Activated B cell treated with CpG ODN at 0.5 μM for 24 hours (primary cell): ENCODE measurements at places on chromosomes 16 and 17. TPM values are rescaled to one million over a fixed set of nuclear protein-coding genes. Genes with fewer than 3 reads are reported as not detected.

DNA sequence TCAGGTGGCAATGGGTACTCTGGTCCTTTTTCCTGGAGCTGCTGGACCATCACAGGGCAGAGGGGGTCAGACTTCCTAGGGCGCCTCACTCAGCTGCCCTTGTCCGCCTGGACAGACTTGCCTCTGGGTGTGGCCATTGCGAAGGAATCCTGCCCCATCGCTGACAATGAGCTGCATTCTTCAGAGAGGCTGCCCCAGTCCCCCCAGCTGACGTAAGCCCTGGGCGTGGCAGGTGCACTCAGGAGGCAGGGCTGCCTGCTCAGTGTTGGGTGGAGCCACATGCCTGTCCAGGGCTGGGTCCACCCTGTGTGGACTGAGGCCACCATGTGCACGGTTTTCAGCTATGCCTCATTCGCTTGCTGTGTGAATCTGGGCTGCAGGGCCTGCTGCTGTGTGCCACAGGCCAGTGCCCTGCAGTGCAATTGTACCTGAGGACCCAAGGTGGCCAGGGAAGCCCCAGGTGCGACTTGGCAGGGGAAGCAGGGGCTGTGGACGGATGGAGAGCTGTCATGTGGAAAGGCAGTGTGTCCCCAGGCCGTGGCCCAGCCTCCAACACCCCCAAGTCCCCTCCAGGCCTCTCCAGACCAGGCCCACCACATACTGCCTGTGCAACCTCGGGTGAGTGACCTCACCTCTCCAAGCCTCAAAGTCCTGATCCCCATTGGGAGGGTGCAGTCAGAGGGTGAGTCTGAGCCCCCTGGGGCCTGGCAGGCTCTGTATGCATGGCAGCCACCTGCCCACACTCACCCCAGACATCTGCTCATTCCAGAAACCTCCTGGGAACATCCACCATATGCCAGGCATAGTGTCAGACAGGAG lies 14.0 kb upstream of the MPRIP start:
- DNase-seq, result no peak

DNA sequence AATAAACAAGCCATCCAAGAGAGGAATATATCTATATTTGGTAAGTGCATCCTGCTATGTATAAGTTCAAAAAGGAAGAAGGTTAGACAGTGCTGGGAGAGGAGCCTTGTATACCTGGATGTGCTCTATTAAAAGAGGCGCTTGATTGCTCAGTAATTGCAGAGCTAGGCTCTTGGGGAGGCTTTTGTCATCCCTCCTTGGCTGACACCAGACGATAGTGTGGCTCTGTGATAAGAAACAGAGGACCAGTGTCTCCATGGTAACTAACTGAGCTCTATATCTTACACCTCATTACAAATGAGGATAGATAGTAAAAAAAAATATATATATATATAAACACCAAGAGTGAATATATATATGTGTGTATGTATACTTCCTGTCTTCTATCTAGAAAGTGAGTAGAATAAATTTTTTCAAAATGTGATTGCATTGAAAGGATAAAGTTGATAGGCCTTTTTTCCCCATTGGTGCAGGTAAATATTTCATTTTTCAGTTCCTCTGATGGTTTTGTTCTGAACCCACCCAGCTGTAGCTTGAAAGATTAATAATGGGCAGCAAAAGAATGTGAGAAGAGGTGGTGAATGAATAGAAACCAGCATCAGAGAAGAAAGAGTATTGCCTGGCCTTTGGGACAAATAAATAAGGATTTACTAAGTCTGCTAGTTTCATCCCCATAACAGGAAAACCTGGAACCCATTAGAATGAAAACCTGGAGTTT lies 303.7 kb downstream of the ZFHX3 start:
- DNase-seq, result no peak

DNA sequence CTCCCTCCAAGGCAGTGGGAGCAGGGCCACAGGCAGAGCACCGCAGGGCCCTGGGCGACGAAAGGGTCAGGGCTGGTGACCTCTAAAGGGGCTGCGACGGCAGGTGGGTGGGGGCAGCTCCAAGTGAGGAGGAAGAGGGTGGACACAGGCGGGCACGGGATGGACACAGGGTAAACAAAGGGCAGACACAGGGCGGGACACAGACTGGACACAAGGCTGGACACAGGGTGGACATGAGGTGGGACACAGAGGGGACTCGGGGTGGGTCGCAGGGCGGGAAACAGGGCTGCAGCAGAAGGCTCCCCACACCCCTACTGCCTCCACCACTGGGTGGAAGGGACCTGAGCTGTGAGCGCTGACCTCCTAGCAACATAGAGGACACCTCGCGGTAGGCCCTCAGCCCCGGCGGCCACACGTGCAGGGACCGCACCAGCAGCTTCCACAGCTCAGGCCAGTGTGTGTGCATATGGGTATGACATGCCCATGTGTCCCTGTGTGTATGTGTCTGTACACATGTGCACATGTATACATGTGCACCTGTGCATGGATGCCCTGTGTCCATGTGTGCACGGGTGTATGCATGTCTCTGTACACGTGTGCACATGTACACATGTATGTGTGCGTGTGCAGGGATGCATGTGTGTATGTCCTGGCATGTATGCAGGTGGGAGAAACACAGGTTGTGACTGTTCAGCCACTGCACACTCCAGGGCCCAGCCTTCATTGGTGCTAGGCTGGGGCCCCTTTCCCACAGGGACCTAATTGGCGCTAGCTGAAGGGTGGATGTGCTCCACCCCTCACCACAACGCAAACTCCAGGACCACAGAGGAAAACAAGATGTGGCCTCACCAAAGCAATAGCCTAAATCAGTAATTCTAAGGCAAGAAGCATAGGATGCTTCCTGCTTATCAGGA lies 7.6 kb downstream of the LMF1 start:
- DNase-seq, result no peak

GRCh38 chr17:81465910-81466309 lies 46.7 kb downstream of the ACTG1 start:
- DNase-seq, result no peak

DNA sequence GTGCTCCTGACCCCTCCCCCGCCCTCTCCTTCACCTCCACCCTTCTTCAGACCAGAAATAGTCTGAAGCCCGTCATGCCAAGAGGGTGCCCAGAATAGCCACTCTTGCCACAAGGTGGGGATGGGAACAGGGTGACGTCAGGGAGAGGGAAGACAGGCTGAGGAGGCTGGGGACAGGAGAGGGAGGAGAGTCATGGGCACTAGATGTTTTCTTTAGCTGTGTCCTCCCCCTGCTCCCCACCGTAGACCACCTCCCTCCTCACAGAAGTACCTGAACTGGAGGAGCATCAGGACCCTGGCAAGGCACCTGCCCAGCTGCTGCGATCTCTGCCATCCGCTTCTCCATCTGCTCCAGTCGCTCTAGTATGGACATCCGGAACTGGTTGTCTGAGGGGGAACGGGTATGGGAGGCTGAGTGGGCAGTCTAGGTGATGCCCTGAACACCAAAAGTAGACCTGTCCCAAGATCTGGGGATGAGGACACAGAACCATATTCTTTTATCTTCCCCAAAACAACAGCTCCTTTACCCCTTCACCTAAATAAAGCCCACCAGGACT lies 6.6 kb upstream of the SPAG7 start:
- DNase-seq, result no peak

Gene SPATA22
- not detected in 2 replicates for total RNA-seq

DNA sequence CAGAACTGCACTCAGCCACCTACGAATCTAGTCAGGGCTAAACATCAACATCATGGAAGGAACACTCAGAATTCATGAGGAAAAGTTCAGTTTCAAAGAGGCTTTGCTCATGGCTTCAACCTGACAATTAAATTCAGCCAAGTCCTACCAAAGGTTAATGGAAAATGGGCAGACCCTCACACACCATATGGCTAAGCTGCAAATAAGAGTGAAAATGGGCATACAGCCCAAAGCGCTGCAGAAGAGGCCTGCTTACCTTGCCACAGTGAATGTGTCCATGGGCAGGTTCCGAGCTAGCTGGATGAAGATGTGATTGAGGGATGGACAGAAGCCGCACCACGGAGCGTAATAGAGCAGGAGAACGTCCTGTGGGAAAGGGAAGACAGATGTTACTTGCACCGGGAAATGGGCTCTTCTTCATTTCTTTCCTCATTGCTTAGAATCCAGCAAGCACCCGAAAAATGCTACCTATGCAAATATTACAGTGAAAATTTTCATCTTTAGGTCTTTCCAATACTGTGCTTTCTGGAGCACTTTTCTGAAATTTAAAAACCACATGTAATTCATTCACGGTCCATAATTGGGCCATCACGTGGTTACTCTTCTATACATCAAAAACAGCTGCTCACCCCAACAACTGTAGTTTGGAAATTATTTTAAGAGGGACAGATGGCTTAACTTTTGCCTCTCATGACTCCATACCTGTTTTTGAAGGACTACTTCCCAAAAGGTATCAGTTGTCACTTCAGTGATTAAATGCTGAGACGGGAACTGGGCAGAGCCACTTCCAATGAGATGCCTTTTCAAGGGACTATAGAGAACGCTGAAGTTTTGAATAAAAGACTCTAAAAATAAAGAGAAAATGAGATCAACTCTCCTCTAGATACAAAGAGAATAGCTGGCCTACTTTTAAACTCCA lies 19.6 kb downstream of the SNN start:
- DNase-seq, result no peak

DNA sequence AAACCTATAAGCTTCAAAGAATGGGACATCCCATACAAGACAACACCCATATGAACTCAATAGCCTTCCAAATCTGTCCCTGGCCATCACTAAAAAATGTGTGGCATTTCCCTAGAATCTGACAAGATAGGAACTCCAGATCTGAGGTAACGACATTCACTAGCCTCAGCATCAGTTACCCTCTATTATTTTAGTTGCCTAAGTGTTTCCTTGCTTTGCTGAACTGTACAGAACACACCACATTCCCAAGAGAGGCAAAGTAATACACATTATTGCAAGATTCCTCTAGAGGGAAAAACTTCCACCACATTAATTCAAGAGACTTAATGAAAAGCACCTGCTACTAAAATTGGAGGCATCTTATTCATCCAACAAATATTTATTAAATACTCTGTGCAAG lies 5.0 kb downstream of the LSM12 start:
- DNase-seq, result no peak

GRCh38 chr17:61411261-61412142 lies 11.9 kb downstream of the TBX2 start:
- DNase-seq, result no peak

DNA sequence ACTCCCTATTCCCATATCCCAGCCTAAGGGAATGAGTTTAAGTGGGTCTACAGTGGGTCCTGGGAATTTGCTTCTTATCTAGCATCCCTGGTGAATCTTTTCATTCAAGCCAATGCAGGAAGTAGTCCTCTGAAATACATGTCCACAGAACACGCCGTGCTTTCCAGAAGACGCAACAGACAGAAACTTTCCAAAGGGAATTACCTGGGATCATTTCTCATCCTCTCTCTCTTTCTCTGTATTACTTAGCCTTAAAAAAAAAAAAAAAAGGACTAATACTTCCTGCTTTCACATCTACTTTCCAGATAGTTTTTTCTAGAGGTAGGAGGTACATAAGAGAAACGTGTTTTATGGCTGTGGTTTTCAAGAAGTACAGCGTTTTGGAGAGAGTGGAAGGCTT lies 499.0 kb downstream of the MAF start:
- DNase-seq, result no peak

Gene ZDHHC7
- total RNA-seq, result 24.4 and 26.9 TPM in 2 replicates

Gene UNC13D
- 90.4 and 102 TPM in 2 replicates for total RNA-seq

- DNase-seq, result no peak
These were observed 372.3 kb upstream of the MON1B start for GRCh38 chr16:76818606-76819181.

Gene KRTAP4-1
- not detected in 2 replicates for total RNA-seq

DNA sequence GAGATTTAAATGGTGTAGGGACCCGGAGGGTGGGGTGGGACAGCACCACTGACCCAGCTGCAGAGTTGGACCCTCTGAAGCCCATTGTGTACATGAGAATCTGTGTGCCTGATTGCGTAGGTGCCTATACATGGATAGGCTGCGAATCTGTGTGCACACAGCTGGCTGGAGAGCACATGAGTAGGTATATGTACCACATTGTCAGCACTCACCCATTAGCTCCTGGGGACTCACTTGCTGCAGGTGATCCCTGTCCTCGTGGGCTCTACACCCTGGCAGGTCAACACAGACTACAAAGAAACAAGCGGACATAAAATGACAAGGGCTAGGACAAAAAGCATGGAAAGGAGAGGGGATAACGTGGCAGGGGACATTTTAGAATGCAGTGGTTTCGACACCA lies 11.3 kb upstream of the CETP start:
- no peak for DNase-seq

DNA sequence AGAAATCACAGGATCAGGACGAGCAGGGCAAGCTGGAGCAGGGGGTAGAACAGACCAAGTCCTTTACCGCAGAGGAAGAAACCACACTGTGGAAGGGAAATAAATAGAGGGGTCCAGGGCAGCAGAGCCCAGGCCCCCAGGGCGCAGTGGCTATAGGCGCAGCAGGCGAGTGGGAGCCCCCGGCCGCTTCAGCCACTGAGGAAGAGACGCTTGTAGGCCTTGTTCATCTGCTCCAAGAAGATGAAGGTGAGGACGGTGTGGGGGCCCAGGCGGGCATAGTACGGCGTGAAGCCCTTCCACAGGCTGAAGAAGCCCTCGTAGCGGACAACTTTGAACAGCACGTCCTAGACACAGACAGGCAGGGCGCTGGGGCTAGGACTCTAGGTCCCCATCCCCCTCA lies 2.3 kb downstream of the SLC25A11 start:
- no peak for DNase-seq

Gene TOM1L2
- 15.2 and 18.3 TPM in 2 replicates for total RNA-seq

DNA sequence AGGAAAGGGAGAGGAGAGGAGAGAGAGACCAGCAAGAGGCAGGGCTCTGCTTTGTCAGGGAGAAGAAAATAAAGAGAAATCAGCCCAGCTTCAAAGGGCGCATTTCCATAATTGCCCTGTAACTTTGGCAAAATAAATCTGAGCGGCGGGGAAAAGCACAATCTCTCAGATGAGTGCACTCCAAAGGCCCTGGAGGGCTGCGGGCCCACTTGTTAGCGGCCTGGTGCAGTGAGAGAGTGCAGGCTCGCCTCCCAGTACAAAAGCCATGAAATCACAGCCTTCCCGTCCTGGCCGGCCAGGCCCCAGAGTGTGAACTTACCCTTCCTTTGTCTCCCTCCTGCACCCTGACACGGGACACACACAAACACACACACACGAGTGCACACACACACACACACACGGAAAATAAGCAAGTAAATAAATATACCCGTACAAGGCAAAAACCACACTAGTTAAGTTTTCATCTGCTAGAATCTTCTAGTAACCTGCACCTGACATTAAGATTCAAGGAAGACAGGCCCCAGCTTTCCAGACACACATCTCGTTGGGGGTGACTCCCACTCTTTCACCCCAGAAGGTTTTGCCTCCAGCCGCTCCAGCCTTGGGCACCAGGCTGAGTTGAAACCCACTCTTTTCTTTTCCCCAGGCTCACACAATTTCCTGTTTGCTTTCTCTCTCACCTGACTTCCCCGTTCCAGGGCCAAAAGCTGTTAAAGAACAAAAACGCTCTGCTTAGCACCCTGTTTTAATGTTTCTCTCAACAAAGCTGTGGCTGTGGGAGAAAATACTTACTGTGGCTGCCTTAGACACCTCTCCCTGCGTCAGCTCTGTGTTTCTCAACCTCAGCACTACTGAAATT lies 8.5 kb downstream of the IRX3 start:
- no peak for DNase-seq

Gene CCL11
- not detected in 2 replicates for total RNA-seq

Gene INO80E
- 83.5 and 93.6 TPM in 2 replicates for total RNA-seq
